Activated CD4-positive, alpha-beta T cell treated with anti-CD3 and anti-CD28 coated beads, Interleukin-10, Interleukin-2, amounts not matched to agents 100 ng/mL and 50 ng/mL, durations not matched to agents 16 hours and 8 hours (primary cell): ENCODE measurements at places on chromosomes 4 and X.
A peak's percentile ranks its signal among the peaks of the same experiment; 100 is the strongest.

DNA sequence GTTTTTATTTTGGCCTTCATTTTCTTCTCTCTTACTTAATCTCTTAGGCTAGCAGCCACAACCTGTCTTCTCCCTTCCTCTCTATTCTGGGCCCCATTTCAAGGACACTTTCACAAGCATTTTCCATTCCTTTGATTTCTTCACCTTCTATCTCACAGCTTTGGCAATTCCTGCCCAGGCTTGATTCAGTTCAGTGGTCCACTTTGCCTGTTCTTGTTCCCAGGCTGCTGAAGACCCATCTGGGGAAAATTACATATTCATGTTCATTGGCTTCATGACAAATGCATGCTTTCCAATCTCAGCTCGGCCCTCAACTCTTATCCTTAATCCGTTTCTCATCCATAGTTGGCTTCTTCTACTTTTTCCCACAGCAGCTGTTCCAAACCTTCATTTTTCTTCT is 38.7 kb upstream of the LPAR4 start:
- no peak for DNase-seq

DNA sequence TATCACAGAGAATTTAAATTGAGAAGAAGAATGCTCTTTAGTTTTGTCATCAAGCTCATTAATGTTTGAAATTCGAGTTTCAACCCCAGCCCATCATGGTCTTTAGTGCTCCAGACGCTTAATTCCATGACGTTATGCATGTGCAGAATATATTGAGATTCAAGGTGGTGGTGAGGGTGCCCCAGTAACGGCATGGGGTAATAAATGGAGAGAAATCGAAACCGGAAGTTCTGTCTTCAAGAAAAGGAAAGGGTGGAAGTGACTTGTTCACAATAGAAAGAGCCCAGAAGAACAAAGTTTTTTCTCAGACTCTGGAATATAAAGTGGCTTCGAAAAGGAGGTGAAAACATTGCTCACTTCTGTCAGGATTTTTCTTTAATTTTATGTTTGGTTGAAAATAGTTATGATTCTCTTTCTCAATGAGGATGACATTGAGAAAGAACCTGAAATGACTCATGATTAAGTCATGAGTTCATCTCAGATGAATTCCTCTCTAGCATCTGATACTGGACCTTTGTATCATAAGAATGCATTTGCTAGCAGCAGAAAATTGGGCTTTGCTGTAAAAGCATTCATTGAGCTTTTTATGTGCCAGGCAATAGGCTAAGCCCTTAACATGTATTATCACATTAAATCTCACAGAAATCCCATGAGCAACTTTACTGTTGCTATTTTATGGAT is 779 bp upstream of the DDX60L start:
- peak; percentile 68 for DNase-seq

DNA sequence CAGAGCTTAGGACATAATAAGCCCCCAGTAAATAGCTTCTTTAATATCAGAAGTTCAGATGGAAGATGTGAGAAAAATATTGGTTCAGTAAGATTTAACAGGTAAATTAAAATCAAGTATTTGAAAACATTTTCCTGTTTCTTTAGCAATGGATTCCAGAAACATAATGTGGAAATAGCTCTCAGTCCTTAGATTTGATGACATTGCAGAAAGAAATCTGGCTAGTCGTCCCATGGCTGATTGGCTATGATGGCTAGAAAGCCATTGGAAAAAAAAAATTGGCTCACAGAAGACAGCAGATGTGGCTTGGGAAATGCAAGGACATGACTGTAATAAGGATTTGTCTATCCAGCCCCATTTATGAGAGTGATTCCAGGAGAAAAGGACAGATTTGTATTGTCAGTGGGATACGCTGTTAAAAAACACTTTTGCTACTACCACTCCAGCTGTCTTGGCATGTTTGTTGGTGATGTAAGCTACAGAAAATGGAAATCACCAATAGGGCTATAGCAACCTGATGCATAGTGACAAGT is 78.3 kb downstream of the AR start:
- no peak for DNase-seq

- peak; percentile 82 for DNase-seq
These were observed 4.8 kb downstream of the FLNA start for GRCh38 chrX:154369449-154370299.

DNA sequence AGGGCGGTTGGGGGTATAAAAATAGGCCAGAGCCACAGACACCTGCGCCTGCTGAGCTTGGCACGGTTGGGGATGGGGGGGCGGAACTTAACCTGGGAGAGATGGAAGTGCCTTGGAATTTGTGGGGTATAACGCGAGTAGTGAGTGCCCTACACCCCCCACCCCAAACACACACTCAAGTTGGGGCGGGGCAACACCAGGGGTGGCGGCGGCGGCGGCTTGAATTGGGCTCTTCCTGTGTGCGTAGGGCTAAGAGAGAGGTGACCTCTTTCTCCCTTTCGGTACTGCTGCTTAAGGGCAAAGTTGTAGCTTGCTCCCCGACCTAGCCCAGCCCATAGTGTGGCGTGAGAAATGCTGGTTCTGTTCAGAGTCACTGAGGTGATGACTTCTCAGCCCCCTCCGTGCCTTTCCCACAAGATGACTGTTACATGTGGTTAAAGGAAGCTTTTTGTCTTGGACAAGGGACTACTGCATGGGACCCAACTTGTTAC is 839 bp downstream of the STK26 start:
- peak; percentile 70 for DNase-seq

- DNase-seq = no peak
These were observed 157.8 kb downstream of the AFF2 start for GRCh38 chrX:148658115-148658730.

DNA sequence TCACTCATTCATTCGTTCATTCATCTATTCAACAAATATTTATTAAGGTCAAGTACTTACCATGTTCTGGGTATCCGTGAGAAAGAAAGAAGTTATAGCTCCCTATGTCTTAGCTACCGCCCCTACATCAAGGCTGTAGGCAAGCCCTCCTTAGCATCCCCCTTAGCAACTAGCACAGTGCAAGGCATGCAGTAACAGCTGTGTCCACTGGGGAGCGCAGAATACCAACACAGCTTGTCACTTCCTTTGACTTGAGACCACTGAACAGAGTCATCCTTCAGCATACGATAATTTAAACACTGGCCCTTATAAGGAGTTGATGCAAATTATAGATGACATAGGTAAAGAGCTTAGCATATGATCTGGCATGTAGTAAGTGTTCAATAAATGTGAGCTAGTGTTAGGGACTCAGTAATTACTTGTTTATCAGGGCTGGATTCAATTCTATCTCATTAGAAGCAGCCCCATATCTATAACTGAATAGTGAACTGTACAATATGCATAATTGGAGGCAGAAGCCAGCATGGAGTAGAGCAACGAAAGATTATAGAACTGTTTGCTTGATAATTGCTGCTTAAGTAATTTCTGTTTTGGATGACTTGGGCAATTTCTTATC is 8.7 kb downstream of the KIAA1210 start:
- peak; percentile 56 for DNase-seq

DNA sequence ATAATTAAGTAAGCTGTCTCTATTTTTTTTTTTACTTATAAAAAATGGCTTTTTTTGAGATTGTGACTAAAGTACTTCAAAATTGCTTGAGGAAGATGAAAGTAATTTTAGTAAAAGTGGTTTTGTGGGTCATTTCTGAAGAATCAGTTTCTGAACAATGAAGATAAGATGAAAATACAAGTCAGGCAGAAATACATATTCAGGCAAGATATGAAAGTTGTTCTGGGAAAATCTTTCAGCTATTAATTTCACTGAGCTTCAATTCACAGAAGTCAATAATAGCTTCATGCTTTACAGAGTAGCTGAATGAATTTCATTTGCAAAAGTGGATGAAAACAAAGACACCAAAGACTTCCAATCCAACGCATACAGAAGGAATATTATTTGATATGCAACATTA is 305.2 kb upstream of the ARSJ start:
- no peak for DNase-seq
